ENCODE measurements at places on chromosomes 1 and 21.

DNA sequence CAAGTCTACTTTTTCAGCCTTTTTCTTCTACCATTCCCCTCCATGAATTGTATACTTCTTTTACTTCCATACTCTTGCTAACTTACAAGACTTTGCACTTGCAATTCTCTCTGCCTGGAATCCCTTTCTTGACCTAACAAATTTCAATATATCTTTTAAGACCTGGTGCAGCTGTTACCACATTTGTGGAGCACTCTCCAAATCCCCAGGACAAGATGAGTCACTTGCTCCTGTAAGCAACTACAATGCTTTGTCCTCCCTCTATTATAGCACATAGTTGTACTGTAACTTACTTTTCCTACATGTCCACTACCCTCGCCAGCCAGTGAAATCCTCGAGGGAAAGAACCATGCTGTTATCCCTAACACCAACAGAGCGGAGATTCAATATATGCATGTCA, 43.1 kb downstream of the WARS2 start:
- DNase-seq: no peak

GRCh38 chr1:246398126-246398813, 108.8 kb downstream of the SMYD3 start:
- no peak for DNase-seq

GRCh38 chr1:231576804-231577718, 48.6 kb downstream of the TSNAX start:
- DNase-seq: no peak

- DNase-seq: no peak
Measured at GRCh38 chr1:201457508-201457960, 11.5 kb downstream of the PHLDA3 start.

- DNase-seq: no peak
Measured at GRCh38 chr21:39715804-39716397, 29.1 kb upstream of the IGSF5 start.

DNA sequence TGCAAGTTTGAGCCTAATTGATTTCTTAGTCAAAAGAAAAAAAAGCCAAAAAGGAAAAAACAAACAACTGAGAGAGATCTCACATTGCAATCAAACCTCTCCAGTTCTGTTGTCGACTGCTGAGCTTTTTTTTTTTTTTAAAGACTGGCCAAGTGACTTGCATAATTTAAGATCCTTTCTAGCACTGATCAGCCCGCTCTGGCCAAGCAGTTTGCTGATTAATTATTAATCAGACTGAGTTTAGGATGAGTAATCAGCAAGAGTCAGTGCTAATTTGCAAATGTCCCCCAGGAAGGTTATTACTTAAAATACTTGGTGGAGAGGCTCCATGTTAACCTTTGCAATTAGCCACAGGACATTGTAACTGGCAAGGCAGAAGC, 39.3 kb downstream of the HMGB4 start:
- DNase-seq: no peak

DNA sequence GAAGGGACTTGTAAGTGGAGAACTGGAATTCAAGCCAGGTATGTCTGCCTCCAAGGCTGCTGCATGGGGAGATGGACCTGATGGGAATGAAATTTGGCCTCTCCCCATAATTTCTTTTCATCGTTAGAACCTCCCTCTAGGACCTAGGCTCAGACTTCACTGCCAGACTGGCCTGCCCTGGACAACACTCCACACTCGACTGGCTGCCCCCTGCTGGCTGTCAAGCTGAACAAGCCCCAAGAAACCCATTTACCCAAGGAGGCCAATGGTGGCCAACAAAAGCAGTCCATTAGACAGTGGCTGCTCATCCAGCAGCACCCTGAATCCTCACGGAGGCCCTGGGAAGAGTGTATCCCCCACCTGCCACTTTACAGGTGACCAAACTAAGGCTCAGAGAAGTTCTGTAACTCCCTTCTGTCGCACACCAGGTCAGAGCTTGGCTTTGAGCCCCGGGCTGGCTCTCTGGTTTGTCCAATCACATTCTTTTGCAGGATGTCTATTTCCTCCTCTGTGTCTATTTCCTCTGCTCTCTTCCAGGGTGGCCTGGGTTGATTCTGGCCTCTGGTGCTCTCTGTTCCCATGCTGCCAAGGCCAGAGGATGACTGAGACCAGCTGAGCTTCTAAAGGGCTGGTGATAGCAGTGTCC, 3.8 kb downstream of the RNF186 start:
- DNase-seq: peak; percentile 15

DNA sequence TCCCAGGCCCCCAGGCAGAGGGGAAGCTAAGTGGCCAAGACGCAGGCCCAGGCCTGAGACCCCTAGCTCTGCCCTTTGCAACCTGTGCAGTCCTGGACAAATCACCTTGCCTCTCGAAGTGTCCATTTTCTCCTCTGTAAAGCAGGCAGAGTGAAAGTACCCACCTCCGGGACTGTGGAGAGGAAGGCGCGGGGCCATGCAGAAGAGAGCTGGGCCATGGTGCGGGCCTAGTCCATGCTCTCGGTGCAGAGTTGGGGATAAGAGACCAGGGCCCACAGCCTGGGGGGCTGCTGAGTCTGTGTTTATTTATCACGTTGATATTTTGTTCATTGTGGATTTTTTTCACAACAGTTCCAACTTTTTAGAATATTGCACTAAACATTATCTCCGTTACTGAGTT, 160.2 kb upstream of the VAMP3 start:
- no peak for DNase-seq

- DNase-seq: no peak
Measured at GRCh38 chr1:87122243-87122642, 206.4 kb upstream of the LMO4 start.
